Stimulated activated CD4-positive, alpha-beta T cell treated with anti-CD3 and anti-CD28 coated beads, Interleukin-4, amount 100 ng/mL, for 24 hours (primary cell): ENCODE measurements at places on chromosomes 6 and 20.

GRCh38 chr20:37932919-37933318 lies 30.0 kb downstream of the VSTM2L start:
- no peak for DNase-seq

DNA sequence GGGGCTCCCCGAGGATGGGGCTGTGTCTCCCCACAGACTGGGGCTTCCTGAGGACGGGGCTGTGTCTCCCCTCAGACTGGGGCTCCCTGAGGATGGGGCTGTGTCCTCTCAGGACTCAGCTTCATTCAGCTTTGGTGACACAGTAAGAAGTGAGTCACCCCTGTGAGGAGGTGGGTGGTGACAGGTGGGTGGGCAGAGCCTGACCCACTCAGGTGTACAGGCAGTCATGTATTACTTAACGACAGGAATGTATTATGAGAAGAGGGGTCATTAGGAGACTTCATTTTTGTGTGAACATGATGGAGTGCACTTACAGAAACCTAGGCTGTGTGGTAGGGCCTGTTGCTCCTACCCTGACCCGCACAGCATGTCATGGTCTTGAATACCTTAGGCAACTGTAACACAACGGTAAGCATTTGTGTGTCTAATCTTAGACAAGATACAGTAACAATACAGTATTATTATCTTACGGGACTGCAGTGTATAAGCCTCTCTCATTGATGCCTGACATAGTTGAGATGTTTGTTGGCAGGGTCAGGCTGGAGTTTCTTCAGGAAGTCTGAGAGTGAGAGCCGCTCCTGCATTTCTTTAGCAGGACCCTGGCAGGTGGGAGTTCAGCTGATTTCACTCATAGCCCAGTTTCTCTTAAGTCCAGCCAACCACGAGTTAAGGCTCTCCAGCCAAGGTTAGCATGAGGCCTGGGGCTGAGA lies 10.9 kb upstream of the PGC start:
- DNase-seq: no peak

DNA sequence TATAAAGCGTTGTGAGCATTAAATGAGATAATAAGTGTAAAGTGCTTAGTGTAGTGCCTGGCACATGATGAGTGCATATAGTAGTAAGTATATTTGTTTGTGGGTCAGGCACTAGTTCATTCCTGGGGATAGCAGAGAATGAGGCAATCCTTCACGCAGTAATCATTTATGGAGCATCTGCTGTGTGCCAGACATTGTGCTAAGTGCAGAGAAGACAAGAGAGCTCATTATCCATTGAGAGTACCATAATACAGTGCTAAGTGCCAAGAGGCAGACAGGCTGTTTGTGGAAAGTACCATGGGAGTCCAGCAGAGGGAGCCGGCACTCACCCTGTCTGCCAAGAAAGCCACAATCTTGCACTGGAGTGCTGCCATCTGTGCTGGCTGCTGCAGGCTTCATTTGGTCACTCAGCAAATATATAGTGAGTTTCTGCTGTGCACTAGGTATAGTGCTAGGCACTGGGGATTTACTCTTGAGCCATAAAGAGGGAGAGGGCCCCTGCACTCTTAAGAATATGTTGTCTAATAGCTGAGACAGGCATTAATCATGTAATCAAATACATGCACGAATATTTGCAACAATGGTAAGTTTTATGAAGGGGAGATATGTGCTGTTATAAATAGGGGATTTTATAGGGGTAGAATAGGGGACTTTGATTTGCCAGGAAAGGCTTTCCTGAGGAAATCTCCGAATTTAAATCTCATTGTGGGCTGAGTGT lies 12.9 kb upstream of the MROH8 start:
- peak; percentile 73 for DNase-seq

DNA sequence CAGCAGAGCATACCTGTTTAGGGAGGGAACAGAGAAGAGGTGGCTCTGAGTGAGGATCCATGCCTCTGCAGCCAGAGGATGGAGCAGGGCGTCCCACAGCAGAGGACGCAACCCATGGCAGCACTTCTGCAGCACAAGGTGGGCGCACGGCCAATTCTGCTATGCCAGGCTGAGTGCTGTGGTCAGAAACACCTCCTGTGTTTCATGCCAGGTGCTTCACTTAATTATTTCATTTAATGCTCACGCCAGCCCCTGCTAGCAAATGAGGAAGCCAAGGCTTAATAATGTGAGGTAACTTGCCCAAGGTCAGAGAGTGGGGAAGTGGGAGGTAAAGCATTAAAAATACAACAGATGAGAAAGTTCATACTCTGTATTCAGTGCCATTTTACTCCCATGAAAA lies 68.5 kb upstream of the PTGIS start:
- no peak for DNase-seq

DNA sequence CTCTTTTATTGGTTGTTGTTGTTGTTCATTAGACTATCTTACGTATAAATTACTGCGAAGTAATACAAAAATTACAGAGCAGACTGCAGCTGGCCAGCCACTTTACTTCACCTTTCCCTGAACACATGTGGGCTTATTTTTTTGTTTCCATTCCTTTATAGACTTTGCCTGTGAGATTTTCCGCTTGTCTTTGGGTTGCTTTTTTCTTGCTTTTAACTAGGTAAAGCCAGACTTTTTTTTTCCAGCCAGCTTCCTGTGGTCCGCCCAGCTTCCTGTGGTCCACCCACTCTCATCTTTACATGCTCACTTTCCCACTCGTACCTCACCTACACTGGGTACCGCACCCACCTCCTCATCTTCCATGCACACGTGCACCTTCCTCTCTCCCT lies 79.0 kb downstream of the IPCEF1 start:
- peak; percentile 30 for DNase-seq

DNA sequence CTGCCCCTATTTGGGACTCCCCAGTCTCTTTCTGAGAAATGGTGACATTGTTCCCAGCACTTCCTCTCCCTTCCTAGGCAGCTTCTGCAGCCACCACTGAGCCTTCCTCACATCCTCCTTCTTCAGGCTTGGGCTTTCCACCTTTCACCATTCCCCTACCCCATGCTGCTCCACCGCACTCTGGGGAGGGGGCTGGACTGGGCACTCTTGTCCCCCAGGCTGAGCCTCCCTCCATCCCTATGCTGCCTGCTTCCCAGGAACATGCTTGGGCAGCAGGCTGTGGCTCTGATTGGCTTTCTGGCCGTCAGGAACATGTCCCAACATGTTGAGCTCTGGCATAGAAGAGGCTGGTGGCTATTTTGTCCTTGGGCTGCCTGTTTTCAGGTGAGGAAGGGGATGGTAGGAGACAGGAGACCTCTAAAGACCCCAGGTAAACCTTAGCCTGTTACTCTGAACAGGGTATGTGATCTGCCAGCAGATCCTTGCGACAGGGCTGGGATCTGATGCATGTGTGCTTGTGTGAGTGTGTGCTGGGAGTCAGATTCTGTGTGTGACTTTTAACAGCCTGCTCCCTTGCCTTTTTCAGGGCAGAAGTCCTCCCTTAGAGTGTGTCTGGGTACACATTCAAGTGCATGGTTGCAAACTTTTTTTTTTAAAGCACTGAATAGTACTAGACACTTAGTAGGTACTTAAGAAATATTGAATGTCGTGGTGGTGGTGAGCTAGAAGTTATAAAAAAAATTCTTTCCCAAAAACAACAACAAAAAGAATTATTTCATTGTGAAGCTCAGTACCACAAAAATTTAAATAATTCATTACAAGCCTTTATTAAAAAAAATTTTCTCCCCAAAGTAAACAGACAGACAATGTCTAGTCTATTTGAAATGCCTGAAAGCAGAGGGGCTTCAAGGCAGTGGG lies 2.1 kb upstream of the CDKN1A start:
- no peak for DNase-seq

- no peak for DNase-seq
These were observed 72.1 kb upstream of the PMEPA1 start for GRCh38 chr20:57781901-57782300.

GRCh38 chr6:34241351-34242215 lies 4.9 kb downstream of the HMGA1 start:
- DNase-seq: no peak

GRCh38 chr6:165799391-165800153 lies 136.5 kb upstream of the PDE10A start:
- DNase-seq: no peak

GRCh38 chr6:6248651-6249050 lies 71.8 kb downstream of the F13A1 start:
- no peak for DNase-seq

- DNase-seq: no peak
These were observed 341.3 kb downstream of the TAF4 start for GRCh38 chr20:61724376-61724775.

DNA sequence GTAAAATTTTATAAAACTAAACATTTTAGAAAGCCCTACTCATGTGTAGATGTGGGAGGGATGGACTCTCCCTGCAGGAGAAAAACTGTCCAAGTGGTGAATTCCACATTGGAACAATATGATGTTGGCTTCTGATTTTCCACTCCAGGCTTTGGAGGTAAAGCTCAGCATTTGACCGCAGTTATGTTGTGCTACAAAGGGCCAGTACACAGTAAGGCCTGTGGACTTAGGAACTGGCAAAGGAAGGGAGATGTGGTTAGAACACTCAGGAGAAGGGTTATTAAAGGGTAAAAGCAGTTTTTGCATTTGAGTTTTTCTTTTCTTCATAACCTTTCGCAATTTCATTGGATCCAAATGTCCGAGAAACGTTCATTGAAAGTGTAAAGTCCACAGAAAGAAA lies 150.3 kb upstream of the SASH1 start:
- DNase-seq: no peak

DNA sequence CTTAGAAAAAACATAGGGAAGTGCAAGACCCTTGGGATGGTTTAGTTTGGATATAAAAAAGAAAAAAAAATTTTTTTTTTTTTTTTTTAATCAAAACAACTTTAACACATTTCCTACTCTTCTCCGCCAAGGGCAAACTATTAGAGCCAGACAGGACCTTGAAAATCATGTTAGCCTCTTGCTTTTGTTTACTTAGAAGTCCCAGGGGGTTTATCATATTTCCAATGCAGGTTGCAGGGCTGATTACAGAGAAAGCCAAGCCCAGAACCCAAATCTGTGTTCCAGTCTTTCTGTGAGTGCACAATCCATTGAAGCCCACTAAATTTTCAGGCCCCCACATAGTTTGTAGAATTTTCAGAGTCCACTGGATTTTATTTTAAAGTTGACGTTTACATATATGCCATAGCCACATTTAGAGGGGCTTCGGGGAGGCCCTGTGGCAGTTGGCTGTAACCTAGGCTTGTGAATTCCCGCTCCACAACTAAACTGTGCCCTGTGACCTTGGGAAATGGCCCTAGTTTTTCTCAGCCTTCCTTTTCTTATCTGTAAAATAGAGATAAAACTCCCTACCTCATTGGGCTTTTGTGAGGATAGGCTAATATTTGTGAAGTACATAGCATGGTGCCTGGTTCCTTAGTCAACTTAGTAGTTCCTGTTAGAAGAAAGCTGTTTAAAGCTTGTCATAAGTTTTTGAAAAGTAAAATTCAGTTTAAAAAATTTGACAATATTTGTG lies 55.7 kb downstream of the NCOA7 start:
- DNase-seq: no peak

DNA sequence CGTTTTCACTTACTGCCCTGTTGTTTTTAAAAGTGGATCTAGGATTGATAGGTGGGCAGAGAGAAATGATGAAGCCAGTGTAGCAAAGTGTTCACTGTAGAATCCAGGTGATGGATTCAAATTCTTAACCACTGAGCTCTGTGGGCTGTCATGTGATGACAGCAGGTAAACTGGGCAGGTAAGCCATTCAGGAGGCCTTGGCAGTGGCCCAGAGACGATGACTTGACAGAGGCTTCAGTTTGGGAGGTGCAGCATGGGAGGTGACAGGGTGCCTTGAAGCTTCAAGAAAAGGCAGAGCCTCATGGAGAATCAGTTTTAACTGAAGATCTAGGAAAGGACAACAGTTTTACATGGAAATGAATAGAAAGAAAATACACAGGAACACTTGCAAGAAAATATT lies 2.0 kb downstream of the NAA20 start:
- DNase-seq: no peak

DNA sequence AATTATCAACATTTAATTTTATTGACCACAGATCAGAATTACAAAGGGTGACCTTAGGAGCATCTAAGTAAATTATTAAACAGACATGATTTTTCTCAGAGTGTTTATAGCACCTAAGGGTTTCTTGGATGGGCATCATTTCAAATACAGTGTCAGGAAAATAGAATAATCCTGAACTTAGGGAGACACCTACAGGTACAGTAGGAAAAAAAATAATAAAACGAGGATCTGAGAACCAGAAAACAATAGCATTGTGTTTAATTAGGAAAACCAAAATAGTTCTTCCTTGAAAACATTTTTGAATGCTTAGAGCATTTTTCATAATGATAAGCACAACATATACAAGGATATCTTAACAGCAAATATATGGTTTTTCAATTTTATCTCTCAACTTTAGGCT lies 39.2 kb downstream of the MMUT start:
- DNase-seq: no peak

DNA sequence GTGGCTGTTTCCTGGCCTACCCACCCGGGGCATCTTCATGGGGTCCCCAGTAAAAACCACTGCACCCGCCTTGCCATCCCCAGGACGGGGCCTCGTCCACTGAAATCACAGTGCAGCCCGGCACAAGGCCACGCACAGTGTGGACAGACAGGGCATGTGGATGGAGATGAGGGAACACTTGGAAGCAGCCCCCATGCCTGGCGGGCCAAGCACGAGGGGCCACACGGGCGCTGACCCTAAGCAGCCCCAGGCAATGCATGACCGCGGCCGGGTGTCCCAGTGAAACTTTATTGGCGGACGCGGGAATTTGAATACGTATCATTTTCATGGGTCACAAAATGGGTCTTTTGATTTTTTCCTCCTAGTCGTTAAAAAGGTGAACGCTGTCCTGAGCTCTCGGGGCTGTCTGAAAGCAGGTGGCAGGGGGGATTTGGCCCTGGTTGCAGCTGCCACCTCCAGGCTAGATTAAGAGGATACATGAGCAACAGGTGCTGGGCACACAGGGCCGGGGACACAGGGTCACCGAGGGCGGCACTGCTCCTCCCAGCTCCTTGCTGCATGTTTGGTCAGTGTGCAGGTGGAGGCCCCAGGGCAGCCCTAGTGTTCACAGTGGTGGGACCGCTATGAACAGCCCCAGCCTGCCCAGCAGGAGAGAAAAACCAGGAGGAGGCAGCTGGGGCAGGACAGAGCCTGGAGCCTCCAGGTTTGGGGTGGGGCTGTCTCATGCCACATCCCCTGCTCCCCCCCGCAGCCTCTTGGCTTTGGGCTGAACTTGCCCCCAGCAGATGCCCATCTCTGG lies 74.9 kb upstream of the SLCO4A1 start:
- DNase-seq: no peak

- no peak for DNase-seq
These were observed 12.7 kb upstream of the SMLR1 start for GRCh38 chr6:130814506-130814905.

- no peak for DNase-seq
These were observed 501 bp upstream of the ELOVL5 start for GRCh38 chr6:53349209-53349693.

GRCh38 chr6:154154389-154154967 lies 115.4 kb downstream of the OPRM1 start:
- peak; percentile 78 for DNase-seq
